T47D (cell line): ENCODE measurements at places on chromosomes 1 and 21.

GRCh38 chr1:2231532-2232254, 3.6 kb downstream of the SKI start:
- no peak for DNase-seq

DNA sequence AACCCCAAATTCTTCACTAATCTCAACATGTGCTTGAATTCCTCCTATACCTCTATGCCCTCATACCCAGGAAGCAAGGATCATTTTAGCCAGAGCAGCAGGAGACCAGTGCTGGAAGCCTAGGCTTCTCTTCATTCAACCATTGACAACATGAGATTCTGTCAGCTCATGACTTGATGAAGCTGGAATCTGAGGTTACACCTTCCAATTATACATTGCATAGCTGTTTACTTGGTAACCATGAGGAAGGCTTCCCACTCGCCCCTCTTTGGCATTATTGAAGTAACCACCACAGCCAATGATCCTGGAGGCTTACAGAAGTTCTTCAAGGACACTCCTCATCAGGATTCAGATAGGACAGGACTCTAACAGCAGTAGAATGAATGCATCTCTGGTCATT, 160.3 kb downstream of the TPR start:
- DNase-seq: no peak

DNA sequence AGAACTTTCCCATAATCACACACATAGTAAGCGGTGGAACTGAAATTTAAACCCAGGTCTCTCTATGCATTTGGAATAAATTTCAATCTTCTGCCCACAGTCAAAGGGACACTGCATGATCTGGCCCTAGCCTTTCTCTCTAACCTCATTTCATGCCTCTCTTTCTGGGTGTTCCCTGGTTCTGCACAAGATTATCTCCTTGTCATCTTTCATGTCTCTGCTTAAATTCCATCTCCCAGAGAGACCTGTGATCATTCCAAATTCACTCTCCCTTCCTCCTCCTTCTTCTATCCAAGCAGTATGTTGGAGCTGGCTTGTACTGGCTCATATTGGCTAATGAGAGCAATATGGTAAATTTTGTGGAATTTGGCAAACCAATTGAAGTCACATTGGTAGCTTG, 22.2 kb downstream of the ETV3L start:
- DNase-seq: no peak

DNA sequence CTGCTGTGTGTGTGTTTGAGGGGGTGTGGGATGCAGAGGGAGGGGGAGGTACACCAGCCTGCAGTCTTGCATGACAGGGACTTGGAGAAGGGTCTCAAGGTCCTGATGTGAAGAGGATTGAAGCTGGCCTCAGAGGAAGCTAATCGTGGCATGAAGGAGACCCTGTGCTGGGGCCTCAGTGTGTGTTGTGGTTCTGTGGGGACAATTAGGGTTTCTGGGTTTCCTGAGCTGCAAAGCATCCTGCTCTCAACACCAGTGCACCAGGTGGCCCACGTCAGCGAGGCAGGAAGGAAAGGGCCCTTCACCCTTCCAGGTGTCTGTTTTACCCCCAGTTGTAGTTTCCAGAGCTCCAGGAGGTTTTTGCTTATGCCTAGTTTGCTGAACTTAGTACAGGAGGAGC, 52.8 kb downstream of the TENT5C start:
- DNase-seq: no peak

- DNase-seq: no peak
These were observed 12.6 kb downstream of the FTCD start for GRCh38 chr21:46142582-46143473.

GRCh38 chr1:171743081-171743870, 1.4 kb upstream of the VAMP4 start:
- no peak for DNase-seq

GRCh38 chr1:155241841-155242264, 13.4 kb downstream of the ENTREP3 start:
- DNase-seq: no peak

- no peak for DNase-seq
These were observed 76.9 kb downstream of the ERICH3 start for GRCh38 chr1:74596717-74597116.

DNA sequence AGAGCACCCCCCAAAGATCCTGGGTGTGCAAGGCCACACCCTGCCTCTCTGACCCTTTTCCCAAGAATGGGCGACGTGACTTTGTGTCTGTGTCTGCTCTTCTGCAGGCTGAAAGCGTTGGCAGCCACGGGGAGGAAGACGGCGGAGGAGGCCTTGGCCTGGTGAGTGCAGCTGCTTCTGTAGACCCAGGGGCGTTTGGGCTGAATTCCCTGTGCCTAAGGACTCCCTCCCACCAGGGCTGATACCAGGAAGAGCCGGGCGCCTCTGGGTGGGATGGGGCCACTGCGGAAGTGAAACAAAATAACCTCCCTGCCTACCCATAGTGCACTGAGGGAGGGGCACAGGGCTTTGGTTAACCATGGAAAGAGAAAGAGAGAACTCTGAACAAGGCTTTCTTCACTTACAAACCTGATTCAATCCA, 2.5 kb downstream of the UBASH3A start:
- no peak for DNase-seq

GRCh38 chr1:159866066-159866465, 3.6 kb upstream of the VSIG8 start:
- DNase-seq: no peak

- no peak for DNase-seq
These were observed 121.2 kb downstream of the SPSB1 start for GRCh38 chr1:9413877-9414213.

GRCh38 chr21:24123785-24124184, 1483.5 kb downstream of the MRPL39 start:
- DNase-seq: no peak

DNA sequence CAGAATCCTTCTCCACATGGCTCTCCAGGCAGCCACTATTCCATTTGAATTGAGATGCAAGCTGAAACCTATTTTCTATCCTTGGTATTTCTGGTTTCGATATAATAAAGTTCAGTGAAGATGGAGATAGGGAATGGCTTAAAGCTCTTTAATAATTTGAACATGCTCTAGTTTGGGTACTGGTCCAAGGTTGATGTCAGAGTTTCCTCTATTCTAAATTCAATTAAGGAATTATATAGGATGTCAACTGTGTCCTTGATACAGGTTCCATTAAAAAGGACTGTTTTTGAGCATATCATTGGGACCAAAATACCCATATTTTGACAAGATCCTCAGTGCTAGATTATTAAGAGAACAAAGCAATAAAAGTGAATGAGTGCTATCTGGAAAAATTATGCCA, 245.3 kb downstream of the SPATA17 start:
- no peak for DNase-seq

- DNase-seq: no peak
These were observed 790 bp upstream of the TMEM54 start for GRCh38 chr1:32901823-32902534.

DNA sequence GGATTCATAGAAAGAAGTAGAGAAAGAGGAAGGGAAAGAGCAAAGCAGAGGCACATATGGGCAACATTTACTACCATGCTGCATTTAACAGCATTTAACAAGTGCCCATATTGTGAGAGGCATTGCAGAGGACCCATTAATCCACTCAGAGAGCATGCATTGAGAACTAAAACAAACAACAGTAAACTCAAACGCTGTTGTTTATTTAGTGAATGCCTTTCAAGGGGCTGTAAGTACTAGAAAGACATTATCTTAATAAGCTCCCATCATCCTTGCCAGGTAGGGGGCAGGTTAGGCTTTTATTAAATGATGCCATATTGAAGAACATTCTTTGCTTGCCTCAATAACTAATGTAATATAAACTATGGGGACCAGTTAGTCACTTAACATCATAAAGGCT, 254.3 kb upstream of the DAB1 start:
- no peak for DNase-seq

DNA sequence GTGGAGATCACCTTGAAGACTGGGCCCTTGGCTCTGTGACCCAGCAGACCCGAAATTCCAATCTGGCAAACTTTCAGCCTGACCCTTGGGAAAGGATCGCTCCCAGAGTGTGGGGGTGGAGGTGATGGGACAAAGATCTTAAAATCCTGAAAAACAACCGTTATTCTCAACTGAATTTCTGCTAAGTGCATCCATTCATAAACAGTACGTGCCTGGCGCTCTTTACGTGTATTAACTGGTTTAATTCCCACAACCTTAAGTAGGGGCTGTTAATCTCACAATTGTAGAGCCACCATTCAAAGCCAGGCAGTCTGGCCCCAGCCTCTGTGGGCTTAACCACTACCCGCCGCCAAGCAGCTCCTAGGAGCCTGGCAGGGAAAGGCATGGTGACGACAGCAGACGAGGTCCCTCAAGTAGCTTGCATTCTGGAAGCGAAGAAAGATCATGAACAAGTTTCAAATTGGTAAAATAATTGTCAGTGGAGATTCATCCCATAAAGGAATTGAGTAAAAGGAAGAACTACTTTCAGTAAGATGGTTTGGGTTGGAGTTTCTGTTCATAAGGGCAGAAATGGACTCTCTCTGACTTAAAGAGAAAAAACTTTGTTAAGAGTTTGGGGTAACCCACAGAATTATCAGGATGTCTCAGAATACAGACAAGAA, 11.4 kb upstream of the RGS16 start:
- no peak for DNase-seq

GRCh38 chr1:54282101-54282847, 82.3 kb downstream of the MRPL37 start:
- DNase-seq: no peak

- DNase-seq: peak; percentile 26
These were observed 26.8 kb downstream of the LRRC53 start for GRCh38 chr1:74485622-74486021.

GRCh38 chr1:232355162-232356006, 274.5 kb downstream of the SIPA1L2 start:
- no peak for DNase-seq

DNA sequence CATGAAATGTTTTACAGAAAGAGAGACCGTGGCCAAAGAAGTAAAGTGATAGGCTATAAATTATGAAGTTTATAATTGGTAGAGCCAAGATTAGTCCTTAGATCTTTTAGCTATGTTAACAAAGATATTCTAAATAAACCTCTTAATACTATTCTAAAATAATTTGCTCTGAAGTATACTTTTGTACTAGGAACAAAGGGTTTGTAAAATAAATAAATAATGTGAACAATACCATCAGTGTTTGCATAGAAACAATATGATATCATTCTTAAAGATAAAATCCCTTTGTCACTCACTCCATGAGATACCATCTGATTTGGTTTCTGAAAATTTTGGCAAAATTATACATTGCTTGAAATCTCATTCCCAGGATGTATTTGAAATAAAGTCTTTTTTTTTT, 107.6 kb upstream of the UBE2U start:
- DNase-seq: no peak

DNA sequence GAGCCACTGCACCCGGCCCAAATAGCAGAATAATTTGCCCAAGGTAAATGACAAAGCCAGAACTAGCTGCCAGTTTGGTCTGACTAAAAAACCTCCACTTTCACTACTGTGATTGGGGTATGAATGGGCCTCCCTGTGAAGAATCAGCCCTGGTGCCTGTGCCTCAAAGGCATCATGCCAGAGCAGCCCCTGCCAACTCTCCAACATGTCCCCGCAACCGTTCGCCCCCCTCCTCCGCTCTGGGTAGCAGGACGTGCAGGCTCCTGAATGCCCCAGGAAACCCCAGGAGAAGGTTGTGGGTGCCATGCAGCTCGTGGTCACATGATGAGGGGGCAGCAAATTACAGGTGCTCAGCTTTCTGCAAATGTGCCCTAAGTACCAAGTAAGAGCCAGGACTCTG, 14.6 kb upstream of the CNTN2 start:
- no peak for DNase-seq

DNA sequence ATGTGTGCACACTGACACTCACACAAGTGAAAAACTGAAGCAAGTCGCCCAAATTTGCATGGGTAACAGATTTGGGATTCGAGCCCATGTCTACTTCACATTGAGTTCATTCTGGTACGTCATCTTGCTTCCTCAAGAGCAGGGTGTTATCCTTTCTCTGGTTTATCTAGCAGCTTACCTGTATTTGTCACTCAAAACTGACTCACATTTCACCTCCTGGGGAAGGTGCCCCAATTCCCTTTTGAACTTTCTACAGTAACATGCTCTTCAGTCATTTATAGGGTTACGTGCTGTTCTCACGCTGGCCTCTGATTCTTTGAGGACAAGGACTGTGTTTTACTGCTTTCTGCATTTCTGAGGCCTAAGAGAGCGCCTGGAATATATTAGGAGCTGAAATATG, 162.8 kb downstream of the PDE4B start:
- DNase-seq: no peak

DNA sequence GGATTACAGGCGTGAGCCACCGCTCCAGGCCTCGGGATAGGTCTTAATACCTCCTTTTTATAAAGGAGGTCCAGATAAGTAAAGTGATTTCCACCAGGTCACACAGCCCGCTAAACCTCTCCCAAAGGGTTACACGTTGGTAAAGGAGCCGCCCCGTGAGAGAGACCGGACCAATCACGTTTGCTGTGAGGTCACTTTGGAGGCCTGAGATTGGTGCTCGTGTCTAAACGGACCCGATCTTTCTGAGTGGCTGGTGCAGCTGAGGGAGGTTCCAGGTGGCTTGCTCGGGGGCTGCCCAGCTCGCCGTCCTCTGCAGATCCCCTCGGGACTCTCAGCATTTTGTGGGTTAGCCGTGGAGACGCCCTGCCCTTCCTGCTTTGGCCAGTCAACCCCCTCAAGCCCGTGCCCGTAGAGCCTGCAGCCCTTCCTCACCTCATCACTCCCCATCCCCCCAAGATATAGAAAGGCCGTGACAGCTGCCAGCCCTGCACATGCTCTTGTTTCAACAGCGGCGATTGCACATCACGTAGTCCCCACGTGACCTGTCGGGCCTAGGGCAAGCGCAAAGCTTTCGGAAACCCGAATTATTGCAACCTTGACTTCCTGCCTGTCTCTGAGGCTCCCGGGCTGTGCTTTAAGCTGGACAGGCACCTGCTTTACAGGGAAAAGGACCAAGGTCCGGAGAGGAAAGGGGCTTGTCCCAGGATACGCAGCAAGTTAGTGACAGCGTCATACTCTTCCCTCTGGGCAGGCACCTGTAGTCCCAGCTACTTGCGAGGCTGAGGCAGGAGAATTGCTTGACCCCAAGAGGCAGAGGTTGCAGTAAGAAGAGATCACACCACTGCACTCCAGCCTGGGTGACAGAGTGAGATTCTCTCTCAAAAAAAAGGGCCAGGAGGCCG, 5.0 kb upstream of the COA7 start:
- DNase-seq: peak; percentile 51

- peak; percentile 75 for DNase-seq
These were observed 32.9 kb upstream of the DIPK1A start for GRCh38 chr1:92994105-92994712.

GRCh38 chr1:152035539-152036266, 1.1 kb downstream of the S100A11 start:
- DNase-seq: peak; percentile 63

- DNase-seq: no peak
These were observed 32.2 kb downstream of the WDR4 start for GRCh38 chr21:42847051-42847707.

DNA sequence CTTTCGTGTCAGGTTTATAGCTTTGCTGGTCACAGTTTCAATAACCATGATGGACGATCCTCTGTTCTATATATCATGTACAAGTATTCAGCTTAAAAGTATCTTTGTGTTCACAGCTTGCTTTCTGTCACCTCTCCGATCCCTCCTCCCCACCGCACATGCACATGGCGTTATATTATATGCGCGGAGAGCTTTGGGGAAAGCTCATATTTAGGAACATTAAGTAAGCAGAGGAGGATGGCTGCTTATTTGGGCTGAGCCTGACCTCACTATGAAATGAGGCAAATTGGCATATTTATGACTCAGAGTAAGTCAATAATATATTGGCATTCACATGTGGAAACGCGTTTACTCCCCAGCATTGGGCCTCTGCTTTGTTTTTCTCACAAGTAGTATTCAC, 360.5 kb downstream of the HLX start:
- DNase-seq: no peak

GRCh38 chr21:33300701-33301631, 23.8 kb upstream of the IFNAR1 start:
- DNase-seq: no peak
